ENCODE measurements at places on chromosomes 2 and 18.

GRCh38 chr2:218357236-218358177, 850 bp downstream of the CATIP start:
- DNase-seq, result no peak

- no peak for DNase-seq
Observed at GRCh38 chr18:55897091-55897689, 309.2 kb upstream of the TCF4 start.

DNA sequence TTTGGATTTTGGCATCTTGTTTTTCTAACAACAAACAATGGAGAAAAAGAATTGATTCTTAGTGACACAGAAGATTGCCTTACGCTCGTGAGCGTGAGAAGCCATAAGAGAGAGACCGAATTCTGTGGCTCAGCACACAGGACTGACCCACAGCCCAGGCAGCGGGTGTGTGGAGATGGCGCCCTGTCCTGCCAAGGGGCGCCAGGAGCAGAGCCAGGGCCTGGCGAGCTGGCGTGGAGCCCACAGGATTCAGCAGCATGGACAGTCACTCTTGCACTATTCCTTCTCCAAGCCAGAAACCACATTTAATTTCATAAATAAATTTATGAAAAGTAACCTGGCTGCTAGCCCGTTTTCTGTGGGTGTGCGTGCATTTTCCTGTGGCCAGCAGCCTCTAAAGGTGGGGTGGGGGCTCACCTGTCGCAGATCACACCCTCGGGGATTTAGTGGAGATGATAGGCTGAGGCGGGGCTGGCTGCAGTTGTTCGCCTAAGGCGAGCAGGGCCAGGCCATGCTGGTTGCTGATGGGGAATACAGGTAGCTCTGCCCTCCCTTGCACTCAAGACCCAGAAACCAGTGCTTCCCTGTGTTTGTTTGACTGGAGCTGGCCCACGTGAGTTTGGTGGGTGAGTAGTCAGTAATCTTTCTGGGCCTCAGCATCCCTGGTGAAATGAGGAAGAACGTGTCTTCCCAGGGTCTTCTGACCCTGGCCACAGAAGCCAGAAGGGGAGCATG, 46.2 kb downstream of the FAM168B start:
- no peak for DNase-seq

- DNase-seq, result no peak
Observed at GRCh38 chr18:22767653-22768052, 165.5 kb upstream of the RBBP8 start.

- DNase-seq, result no peak
Observed at GRCh38 chr2:206408323-206409320, 34.7 kb upstream of the ADAM23 start.

DNA sequence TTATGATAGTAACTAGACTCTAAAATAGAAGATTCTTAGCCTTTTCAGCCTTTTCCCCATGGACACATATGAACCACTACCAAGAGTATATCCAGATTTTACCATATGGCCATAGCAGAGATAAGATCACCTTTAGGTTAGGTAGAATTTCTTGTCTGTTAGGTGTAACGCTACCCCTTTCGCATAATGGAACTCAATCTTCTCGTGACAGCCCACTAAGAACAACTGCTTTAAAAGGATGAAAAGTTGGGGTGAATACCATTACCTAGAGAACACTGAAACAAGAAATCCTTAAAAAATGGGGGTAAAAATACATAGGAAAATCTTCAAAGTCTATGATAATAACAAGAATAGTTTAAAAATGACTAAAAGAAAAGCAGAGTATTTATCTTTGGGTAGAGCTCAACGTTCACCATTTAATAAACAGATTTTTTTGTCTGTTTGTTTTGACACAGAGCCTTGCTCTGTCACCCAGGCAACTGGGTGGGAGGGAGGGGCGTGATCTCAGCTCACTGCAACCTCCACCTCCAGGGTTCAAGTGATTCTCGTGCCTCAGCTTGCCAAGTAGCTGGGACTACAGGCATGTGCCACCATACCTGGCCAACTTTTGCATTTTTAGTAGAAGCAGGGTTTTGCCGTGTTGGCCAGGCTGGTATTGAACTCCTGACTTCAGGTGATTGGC, 67.2 kb downstream of the VIL1 start:
- DNase-seq, result no peak
